ENCODE measurements at places on chromosomes 1 and 21.
A peak's percentile ranks its signal among the peaks of the same experiment; 100 is the strongest.

- DNase-seq, result no peak
These were observed 5.1 kb upstream of the FRRS1 start for GRCh38 chr1:99771513-99771918.

DNA sequence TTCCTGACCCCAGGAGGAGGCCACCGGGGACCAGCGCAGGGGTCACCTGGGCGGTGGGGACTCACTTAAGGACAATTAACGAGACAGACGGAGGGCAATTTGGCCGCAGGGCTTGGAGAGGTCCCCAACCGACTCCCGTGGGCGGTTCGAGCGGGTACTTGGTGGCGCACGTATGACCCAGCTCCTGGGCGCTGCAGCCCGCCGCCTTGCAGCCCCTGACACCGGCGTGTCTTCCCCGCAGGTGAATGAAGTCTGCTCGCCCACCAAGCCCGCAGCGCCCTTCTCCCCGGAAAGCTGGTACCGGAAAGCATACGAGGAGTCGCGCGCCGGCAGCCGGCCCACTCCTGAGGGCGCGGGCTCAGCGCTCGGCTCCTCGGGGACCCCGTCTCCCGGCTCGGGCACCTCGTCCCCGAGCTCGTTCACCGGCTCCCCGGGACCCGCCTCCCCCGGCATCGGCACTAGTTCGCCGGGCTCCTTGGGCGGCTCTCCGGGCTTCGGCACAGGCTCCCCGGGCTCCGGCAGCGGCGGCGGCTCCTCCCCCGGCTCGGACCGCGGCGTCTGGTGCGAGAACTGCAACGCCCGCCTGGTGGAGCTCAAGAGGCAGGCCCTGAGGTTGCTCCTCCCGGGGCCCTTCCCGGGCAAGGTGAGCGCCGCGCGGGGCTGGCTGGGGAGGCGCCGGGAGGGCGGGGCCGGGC lies 1.4 kb downstream of the KIF26B start:
- peak; percentile 81 for DNase-seq

DNA sequence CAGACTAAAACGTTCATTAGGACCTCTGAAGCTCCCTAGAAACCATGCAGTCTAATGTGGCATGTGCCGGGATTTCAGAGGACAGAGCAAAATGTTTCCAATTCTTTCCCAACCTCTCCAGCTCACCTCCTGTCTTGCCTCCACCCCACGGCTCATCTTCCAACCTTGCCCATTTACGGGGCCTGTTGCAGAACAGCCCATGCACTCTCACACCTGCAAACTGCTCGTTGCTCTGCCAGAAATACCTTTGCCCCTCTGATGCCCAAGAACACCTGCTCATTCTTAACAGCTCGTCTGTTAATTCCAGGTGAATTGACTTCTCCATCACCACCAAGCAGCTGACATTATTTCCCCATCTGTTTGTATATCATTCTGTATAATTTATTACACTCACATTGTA lies 53.9 kb upstream of the LBR start:
- no peak for DNase-seq

GRCh38 chr21:42562816-42563215 lies 49.2 kb downstream of the SLC37A1 start:
- no peak for DNase-seq

DNA sequence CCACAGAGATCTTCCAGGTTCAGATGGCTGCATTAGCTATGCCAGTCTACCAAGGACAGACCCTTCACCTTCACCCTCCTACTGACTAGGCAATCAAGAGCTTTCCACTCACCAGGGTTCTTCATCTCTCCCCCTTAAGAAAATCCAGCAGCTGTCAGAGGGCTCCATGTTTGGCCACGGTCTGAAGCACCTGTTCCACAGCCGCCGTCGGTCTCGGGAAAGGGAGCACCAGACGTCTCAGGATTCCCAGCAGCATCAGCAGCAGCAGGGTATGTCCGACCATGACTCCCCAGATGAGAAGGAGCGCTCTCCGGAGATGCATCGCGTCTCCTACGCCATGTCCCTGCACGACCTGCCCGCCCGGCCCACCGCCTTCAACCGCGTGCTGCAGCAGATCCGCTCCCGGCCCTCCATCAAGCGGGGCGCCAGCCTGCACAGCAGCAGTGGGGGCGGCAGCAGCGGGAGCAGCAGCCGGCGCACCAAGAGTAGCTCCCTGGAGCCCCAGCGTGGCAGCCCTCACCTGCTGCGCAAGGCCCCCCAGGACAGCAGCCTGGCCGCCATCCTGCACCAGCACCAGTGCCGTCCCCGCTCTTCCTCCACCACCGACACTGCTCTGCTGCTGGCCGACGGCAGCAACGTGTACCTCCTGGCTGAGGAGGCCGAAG lies 13.8 kb downstream of the TMCC2 start:
- DNase-seq, result no peak

GRCh38 chr1:231666220-231666936 lies 39.8 kb downstream of the DISC1 start:
- DNase-seq, result no peak

GRCh38 chr1:84164567-84165021 lies 20.5 kb downstream of the PRKACB start:
- DNase-seq, result no peak

DNA sequence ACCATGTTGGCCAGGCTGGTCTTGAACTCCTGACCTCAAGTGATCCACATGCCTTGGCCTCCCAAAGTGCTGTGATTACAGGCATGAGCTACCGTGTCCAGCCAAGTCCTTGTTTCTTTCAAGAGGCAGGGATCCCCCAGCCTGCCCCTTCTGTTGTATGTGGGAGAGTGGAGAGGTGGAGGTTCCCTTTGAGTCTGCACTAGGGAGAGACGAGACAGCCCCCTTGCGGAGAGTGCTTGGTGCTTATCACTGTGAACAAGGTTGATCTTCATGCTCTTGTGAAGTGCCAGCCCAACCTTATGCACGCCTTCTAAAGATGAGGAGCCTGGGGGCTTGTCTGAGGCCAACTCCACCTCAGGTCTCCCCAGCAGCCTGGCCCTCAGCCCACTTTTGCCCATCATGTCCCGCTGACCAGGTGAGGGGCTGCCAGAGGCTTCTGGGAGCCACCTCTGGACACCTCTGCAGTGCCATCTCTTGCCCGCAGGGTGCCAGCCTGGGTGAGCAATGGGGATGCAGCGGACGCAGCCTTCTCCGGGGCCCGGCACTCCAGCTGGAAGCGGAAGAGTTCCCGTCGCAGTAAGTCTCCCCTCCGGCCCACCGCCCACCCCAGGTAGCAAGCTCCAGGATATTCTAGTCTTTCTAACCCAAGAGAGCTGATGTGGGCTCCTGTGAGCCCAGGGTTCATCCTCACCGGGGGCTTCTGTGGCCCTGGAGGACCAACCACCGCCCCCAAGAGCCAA lies 62.3 kb downstream of the ARHGEF10L start:
- no peak for DNase-seq

- no peak for DNase-seq
These were observed 46.9 kb downstream of the CD34 start for GRCh38 chr1:207863893-207864535.

DNA sequence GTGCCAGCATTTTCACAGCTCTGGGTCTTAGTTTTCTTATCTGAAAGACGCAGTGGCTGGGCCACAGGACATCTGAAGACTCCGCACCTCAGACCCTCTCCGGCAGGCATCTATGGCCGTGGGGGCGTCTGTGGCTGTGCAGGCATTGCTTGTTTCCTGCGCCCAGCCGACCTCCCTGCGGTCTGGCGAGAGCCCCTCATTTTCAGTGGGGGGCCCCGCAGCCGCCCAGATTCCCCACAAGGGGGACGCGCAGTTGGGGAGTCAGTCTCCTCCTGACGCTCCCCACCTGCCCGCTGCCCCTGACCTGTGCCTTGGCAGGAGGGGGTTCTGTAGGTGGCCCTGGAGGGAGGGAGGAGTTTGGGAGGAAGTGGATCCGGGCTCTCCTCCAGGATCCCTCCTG lies 3.5 kb upstream of the TFF1 start:
- DNase-seq, result no peak

- DNase-seq, result no peak
These were observed 13.2 kb downstream of the PPP1R12B start for GRCh38 chr1:202361701-202362100.

DNA sequence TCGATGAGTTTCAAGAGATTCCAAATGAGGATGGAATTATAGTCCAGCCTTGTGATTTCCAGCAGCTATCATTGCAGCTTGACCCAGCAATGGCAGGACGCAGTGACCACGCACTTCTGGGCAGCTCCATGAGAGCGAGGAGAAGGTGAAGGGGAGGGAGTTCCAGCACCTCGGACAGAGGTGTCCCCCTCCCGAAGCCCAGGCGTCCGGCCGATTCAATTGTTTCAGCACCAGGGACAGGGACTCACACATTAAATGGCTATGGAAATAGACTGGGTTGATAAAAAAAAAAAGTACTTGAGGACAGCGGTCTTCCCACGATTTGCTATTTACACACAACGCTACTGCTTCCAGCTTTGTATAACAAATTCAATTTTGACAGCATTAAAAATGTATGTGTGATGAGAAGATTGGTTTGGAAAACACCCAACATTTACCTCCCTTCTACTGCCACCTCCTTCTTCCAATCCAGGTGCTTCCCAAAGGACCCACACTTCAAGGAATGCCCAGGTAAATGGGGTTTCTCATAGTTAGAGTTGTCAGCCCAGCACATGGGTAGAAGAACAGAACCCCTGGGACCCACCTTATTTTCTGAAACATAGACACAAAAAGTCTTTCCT lies 71.8 kb downstream of the DISP3 start:
- DNase-seq, result no peak

GRCh38 chr1:87100271-87100670 lies 185.8 kb downstream of the HS2ST1 start:
- no peak for DNase-seq

DNA sequence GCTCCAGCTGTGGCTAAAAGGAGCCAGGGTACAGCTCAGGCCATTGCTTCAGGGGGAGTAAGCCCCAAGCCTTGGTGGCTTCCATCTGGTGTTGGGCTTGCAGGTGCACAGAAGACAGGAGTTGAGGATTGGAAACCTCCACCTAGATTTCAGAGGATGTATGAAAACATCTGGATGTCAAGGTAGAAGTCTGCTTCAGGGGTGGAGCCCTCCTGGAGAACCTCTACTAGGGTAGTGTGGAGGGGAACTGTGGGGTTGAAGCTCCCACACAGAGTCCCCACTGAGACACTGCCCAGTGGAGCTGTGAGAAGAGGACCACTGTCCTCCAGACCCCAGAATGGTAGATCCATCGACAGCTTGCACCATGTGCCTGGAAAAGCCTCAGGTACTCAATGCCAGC lies 183.0 kb downstream of the PDE4B start:
- no peak for DNase-seq

DNA sequence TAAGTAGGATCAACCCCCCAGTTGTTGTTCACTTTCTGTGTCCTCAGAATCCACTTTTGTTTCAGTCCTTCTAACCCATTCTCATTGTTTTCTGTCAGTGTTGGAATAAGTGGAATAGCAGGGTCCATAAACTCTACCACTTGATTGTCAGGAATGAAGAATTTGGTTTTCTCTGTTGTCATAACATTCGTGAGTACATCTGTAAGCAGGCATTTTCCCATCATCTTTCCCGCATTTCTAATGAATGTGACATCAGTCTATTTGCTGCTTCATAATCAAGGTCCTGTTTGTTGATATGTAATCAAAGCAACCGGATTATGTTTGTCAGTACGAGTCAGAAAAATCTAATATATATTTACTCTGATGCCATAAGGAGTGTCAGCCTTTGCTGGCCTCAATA lies 147.1 kb downstream of the KIF26B start:
- no peak for DNase-seq

GRCh38 chr1:46067652-46068051 lies 64.8 kb downstream of the PIK3R3 start:
- DNase-seq, result no peak

DNA sequence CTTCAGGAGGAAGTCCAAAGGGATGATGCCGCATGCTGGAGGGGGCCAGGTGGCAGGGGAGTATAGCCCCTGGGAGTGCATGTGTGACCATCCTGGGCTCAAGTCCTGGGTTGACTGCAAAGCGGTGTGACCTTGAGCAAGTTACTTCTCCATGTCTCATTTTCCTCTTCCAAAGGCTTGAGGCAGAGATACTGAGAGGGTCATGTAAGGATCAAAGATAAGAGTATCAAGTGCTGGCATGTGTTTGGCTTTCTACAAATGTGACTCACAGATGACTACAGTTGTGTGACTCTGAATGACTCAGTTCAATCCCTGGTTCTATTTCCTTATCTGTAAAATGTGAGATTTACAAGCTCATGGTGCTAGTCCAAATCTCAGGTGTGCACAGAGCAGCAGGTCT lies 26.1 kb downstream of the PROK1 start:
- no peak for DNase-seq

- DNase-seq, result no peak
These were observed 31.0 kb upstream of the H6PD start for GRCh38 chr1:9203511-9203982.

DNA sequence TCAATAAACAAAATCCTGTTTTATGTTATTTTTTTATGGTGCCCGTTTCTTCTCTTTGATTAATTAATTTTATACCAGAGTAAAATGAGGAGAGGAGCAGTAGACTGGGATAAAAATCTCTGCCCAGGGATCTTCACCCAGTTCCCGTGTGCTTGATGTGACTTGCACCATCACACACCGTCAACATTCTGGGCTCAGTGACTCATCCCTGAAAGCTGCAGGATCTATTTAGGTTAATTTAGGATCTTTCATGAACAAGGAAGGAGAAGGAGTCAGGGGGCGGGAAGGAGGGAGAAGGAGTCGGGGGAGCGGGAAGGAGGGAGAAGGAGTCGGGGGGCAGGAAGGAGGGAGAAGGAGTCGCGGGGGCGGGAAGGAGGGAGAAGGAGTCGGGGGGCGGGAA lies 182.4 kb downstream of the SMYD3 start:
- no peak for DNase-seq

- no peak for DNase-seq
These were observed 52.0 kb upstream of the FAM20B start for GRCh38 chr1:178973652-178974101.

- no peak for DNase-seq
These were observed 3.9 kb upstream of the LRRC52 start for GRCh38 chr1:165539908-165540307.

GRCh38 chr1:31591425-31592093 lies 15.2 kb downstream of the TINAGL1 start:
- no peak for DNase-seq

DNA sequence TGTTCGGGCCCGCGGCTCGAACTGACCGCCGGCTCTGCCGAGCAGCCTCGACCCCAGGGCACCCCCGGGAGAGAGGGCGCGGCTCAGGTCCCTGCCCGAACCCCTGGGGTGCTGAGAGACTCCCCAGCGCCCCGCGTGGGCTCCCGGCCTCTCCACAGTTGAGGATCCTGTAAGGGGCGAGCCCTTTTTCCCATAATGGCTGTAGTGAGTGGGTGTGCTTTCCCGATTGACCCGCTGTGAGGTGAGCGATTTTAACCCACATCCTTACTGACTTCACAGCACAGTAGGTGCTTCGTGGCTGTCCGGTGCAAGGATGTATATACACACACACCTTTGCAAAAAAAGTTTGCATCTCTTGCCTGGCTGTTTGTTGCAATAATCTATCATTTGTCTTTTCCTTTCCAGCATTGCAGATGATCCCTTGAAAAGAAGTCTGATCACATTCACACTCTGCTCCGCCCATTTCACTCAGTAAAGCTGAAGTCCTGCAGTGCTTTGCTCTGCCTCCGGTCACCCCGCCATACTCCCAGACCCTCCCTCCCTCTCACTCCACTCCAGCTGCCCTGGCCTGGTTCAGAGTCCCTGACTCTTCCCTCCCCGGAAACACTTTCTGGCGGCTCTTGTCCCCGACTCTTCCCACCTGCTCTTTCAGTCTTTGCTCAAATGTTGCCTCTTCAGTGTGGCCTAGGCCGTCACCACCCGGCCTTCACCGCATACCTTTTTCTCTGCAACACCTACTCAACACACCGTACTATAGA lies 955 bp upstream of the UBE2G2 start:
- peak; percentile 15 for DNase-seq

GRCh38 chr1:190373705-190374336 lies 103.8 kb downstream of the BRINP3 start:
- no peak for DNase-seq

All from T-helper 2 cell (primary cell).